ENCODE measurements at places on chromosomes 7 and 10. TPM values are rescaled to one million over a fixed set of nuclear protein-coding genes. Genes with fewer than 3 reads are reported as not detected.

The RGR gene
- 0.74 TPM for total RNA-seq

- DNase-seq = no peak
Measured at GRCh38 chr10:124320778-124321432, 97.8 kb downstream of the OAT start.

GRCh38 chr10:122974543-122975064 lies 5.6 kb upstream of the PSTK start:
- DNase-seq = no peak

- no peak for DNase-seq
Measured at GRCh38 chr7:44906965-44907364, 21.6 kb upstream of the PURB start.

DNA sequence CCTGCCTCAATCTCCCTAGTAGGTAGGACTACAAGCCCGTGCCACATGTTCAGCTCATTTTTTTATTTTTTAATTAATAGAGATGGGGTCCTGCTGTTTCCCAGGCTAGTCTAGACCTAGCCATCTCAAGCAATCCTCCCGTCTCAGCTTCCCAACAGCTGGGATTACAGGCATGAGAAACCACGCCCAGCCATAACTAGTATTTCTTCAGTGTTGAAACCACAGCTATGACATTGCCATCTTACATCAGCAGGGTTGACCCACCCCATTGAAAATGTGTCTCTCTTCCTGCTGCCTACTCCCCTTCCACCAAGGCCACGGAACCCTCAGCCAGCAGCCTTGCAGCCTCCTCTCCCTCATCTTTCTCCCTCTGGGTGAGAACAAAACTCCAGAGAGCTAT lies 62.1 kb upstream of the ZNF746 start:
- no peak for DNase-seq

- no peak for DNase-seq
Measured at GRCh38 chr10:68628576-68629127, 68.5 kb downstream of the TET1 start.

- no peak for DNase-seq
Measured at GRCh38 chr7:88455696-88456095, 149.0 kb upstream of the STEAP4 start.

DNA sequence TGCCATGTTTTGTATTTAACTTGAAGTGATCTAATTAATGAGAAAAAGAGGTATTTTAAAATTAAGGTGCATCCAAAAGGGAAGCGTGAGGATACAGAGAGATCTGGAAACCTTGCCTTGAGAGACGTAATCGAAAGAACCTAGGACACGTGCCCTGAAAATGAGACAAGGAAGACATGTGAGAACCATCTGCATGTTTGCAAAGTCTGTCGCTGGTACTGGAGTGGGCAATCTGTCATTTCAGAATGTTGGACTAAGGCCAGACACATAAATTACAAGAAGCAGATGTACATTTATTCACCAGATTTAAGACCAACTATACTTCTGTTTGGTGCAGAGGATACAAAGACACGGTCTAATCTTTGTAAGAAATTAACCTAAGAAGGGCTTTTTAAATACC lies 9.2 kb downstream of the AGR2 start:
- no peak for DNase-seq

DNA sequence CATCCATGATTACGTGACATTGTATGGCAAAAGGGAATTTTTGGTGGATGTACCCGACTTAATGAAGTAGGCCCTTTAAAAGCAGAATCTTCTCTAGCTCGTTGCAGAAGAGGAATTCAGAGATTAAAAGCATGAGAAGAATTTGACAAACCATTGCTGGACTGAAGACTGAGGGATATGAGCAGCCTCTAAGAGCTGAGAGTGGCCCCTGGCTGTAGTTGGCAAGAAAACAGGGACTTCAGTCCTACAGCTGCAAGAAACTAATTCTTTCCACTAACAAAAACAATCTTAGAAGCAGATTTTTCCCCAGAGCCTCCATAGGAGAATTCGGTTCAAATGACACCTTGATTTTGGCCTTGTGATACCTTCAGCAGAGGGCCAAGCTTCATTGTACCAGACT lies 34.1 kb downstream of the MACC1 start:
- no peak for DNase-seq

The PIK3AP1 gene
- total RNA-seq = 6.6 TPM

DNA sequence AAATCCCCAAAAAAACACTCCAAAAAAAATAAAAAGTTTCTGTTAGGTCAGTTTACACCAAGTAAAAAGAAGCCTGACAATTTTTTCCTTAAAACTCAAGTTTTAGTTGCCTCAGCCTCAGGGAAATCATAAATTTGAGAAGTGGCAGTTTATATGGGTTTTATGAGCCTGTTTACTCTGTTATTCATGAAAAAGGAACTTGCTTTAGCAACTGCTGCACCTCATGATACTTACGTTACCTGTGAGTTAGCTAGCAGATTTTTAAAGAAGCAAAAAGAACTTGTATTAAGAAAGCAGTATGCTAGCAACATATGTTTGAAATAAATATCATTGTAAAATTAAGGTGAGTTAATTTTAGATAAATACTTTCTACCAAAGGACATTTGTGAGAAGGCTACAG lies 1264.5 kb upstream of the PHF14 start:
- DNase-seq = no peak

- no peak for DNase-seq
Measured at GRCh38 chr10:36188461-36188860, 546.4 kb upstream of the FZD8 start.

DNA sequence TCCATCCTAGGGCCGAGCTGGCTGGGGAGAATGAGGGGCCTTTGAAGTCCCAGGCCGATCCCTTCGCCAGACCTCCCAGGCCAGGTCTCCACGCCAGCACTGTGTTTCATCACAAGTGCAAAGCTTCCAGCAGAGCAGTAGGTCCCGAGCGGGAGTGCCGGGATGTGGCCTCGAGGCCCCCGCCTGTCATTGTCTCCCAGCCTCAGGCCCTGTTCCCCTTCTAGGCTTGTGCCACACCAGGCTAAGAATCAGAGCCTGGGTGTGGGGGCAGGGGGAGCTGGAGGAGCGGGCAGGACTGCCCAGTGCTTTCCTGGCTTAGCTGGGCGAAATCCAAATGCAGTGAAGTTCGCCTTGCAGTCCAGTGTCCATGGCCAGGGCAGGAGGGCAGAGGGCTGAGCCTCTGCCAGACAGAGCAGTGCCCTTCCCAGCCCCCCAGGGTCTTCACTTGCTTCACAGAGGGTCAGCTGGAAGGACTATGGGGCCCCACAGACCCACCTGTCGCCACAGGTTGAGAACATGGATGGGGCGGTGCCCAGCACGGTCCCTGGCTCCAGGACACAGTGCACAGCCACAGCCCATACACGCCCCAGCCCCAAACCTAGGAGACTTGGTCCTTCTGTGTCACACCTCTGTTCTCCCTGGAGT lies 20.2 kb upstream of the PFKFB3 start:
- DNase-seq = no peak

The FLNC gene
- 136 TPM for total RNA-seq

GRCh38 chr7:142535123-142535779 lies 214.0 kb upstream of the PRSS1 start:
- no peak for DNase-seq

- DNase-seq = no peak
Measured at GRCh38 chr7:138654616-138655015, 46.5 kb downstream of the SVOPL start.

The LMTK2 gene
- total RNA-seq = 12.4 TPM

The MNX1 gene
- not detected for total RNA-seq

DNA sequence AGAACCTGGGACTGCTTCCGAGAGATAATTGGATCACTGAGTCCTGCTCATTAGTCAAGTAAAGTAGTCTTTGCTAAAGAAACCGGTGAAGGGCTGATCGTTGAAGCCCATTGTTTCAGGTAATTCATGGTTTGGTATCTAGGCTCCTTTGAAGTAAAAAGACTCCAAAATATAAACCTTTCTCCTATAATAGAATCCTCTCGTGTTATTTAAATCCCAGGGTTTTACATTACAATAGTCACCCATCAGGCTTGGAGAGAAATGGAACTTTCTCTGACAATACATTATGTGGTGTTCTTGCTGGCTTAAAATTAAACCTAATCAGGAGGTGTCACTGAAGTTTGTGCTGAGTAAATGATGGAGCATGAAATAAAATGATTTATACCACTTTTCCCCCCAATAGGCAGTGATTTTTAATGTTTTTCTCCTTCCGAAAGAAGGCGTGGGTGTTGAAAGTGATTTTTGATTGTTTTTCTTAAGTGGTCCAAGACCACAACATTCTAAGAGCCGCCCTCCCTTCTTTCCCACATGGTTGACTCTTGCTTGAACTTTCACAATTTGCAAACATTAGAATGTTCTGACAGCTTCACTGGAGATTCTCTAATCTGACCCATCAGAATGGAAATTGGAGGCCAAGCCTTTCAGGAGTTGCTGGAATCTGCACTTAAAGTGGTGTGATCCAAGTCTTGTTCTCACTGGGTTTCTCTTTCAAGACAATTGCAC lies 44.2 kb downstream of the LRMDA start:
- DNase-seq = peak; percentile 59

DNA sequence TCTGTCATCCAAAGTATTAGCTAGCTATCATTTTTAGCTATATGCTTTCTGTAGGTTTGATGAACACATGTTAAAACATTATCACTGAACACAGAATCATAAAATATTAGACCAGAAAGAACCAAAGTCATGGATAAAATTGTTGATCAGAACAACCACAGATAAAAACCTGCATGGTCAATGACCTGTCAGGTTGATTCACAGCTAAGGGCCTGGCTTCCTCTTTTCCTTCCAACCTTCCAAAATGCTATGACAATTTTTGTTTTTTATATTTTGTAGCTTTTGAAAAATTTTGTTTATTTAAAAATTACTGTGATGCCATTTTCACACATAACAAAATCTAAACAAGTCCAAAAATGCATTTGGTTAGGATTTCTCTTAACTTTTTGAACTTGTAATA lies 444.4 kb upstream of the CHRM2 start:
- no peak for DNase-seq

The CYP2C19 gene
- not detected for total RNA-seq

- DNase-seq = no peak
Measured at GRCh38 chr10:121981346-121981745, 6.3 kb upstream of the NSMCE4A start.

The PTPRE gene
- total RNA-seq = 15.9 TPM

GRCh38 chr7:82600531-82600930 lies 157.0 kb upstream of the CACNA2D1 start:
- no peak for DNase-seq

- DNase-seq = no peak
Measured at GRCh38 chr7:127895360-127895759, 135.9 kb downstream of the LRRC4 start.

The ATOH7 gene
- not detected for total RNA-seq

GRCh38 chr7:1092806-1093501 lies 5.0 kb downstream of the GPER1 start:
- DNase-seq = no peak

The FANK1 gene
- total RNA-seq = 2.0 TPM

GRCh38 chr7:148110097-148110868 lies 480.3 kb upstream of the C7orf33 start:
- DNase-seq = no peak

GRCh38 chr7:17846935-17847334 lies 93.4 kb downstream of the SNX13 start:
- DNase-seq = no peak

DNA sequence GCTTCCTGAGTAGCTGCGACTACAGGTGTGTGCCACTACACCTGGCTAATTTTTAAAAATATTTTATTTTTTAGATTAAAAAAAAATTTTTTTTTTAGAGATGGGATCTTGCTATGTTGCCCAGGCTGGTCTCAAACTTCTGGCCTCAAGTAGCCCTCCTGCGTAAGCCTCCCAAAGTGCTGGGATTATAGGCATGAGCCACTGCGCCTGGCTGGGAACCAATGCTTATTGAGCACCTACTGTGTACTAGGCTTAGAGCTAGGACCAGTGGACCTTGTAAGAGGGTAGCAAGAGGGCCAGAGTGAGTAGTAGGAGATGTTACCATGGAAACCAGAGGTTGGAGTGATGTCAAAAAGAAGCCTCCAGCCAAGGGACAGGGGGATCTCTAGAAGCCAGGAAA lies 31.2 kb downstream of the COL26A1 start:
- DNase-seq = no peak

DNA sequence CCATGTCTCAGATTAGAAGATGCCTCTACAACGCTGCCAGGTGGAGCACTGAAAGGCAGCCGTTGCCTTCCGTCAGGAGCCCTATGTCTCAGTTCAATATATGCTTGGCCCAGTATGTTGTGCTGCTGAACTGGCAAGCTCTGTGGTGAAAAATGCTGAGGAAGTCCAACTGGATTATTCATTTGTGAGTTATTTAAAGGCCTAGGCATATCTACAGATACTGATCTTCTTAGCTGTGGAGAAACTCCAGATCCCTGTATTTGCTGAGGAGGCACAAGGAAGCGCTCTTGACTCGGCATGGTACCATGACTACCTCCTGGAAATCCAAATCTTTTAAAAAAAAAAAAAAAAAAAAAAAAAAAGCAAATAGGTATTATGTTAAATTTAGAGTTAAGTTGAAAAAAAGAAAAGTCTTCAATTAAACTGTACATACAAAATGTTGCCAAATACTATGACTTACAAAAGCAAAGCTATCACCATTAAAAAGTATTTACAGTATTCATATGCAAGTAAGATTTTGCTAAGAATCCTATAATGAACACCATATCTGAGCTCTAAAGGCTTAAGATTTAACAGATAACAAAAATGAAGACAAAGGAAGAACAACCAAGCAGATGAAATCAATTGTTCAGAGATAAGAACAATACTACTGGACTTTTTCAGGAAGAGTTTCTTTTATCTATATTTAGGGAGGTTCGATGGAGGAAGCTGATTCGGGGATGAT lies 152.4 kb downstream of the GALNT11 start:
- DNase-seq = no peak

DNA sequence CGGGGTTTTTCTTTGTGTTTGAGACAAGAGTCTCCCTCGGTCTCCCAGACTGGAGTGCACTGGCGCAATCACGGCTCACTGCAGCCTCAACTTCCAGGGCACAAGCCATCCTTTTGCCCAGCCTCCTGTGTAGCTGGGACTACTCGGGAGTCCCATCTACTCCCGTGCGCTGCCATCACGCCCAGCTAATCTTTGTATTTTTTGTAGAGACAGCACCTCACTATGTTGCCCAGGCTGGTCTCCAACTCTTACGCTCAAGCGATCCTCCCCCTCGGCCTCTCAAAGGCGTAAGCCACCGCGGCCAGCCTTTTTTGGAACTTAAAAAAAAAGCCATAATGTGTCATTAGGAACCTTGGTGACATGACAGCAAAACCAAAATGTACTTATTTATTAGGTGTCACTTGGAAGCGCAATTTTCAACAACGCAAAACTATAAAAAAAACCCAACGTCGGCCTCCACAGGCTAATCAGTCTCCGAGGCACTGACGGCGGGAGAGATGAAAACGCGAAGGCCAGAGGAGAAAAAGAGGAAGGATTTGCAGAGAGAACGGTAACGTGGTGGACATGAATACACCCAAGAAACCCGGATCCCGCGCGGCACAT lies 911 bp upstream of the HNRNPH3 start:
- no peak for DNase-seq

All from urinary bladder (tissue), 4 donors.